ENCODE measurements at places on chromosomes 12 and 14.

DNA sequence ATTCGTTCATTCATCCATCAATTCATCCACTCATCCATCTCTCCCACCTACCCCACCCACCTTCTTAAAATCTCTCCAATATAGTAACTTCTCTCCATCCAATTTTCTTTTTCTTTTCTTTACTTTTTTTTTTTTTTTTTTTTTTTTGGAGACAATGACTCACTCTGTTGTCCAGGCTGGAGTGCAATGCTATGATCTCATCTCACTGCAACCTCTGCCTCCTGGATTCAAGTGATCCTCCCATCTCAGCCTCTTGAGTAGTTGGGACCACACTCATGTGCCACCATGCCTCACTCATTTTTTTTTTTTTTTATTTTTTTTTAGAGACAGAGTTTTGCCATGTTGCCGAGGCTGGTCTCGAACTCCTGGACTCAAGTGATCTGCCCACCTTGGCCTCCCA, 118.4 kb downstream of the SUDS3 start:
- DNase-seq = no peak

DNA sequence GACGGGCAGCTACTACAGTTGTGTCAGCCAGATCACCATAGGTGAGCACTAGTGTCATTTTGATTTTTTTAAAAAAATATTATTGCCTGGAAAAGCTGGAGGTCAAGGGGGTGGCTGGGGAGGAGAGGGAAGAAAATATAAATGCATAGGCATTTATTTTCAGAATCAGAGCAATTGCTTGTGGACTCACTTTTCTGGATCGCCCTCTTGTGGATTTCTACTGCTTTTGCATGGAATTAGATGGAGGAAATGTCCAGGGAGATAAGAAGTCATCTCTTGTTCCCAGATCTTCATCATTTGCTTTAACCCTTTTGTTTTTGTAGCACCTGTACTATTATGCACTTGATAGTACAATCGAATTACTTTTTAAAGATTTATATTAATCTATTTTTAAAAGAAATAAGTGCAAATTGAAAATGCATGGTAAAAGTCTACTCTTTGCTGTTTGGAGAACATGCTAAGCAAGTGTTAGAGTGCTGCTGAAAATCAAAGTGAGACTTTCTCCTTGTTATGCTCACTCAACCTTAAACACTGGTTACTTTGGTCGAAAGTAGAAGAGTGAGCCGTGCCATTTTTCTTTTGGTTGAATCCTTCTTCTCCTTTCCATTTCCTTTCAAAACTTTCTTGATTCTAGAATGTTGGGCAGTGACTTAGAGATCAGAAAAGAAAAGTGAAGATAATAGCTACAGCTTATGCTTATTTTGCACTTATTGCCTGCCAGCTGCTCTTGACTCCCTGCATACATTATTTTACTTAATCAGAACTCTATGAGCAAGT, 60.6 kb upstream of the ANO4 start:
- DNase-seq = no peak

- no peak for DNase-seq
These were observed 99.6 kb upstream of the PLXNC1 start for GRCh38 chr12:94048757-94049156.

GRCh38 chr12:76890151-76891143, 11.6 kb upstream of the CSRP2 start:
- no peak for DNase-seq

DNA sequence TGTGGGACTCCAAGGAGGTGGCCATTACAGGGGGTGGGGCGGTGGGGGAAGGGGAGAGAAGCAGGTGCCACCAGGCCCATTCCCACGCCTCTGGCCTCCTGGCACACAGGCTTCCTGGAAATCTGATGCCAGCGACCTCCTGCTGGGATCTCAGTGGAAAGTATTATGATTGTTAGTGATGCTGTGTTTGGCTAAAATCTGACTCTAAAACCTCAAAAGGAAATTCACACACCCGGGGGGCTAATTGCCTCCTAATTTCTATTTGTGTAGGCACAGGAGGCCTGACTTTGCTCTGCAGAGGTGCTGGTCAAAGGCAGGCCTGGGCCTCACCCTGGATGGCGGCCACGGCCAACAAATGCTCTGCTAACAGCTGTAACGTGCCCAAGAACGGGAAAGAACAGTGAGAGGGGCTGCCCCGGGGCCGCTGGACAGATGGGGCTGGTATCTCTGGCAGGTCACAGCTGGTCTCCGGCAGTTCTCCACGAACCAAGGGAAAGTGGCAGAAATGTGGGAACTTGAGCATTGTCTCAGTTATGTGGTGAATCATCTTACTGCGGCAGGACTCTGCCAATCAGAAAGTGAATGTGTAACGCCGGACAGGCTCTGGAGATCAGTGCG, 14.3 kb downstream of the FAM181A start:
- DNase-seq = no peak
